ENCODE measurements at places on chromosomes 4 and X. TPM values are rescaled to one million over a fixed set of nuclear protein-coding genes. Genes with fewer than 3 reads are reported as not detected.

The GPM6B gene
- total RNA-seq = 1.3 TPM

The MAGEA1 gene
- not detected for total RNA-seq

The NSDHL gene
- 21.9 TPM for total RNA-seq

The FANCB gene
- total RNA-seq = 15.9 TPM

The ABRAXAS1 gene
- total RNA-seq = 25.6 TPM

The HSD17B13 gene
- total RNA-seq = 0.13 TPM

The C1GALT1C1 gene
- total RNA-seq = 81.2 TPM

The OFD1 gene
- total RNA-seq = 14.2 TPM

The TMEM156 gene
- 1.0 TPM for total RNA-seq

The MAGEB1 gene
- not detected for total RNA-seq

The SORBS2 gene
- 43.1 TPM for total RNA-seq

The SPANXA2 gene
- not detected for total RNA-seq

The AR gene
- total RNA-seq = 6.6 TPM

The KLF8 gene
- 3.3 TPM for total RNA-seq

The RRH gene
- 0.22 TPM for total RNA-seq

The FAM9C gene
- total RNA-seq = 0.50 TPM

The RPS6KA6 gene
- 0.40 TPM for total RNA-seq

The TMPRSS11F gene
- not detected for total RNA-seq

The FAM9A gene
- not detected for total RNA-seq

The HDAC8 gene
- total RNA-seq = 45.7 TPM

The STIM2 gene
- 20.9 TPM for total RNA-seq

The HS6ST2 gene
- total RNA-seq = not detected

The G6PD gene
- total RNA-seq = 92.0 TPM

The P2RY8 gene
- not detected for total RNA-seq

The AIMP1 gene
- total RNA-seq = 42.0 TPM

The GLUD2 gene
- total RNA-seq = 3.4 TPM

The SH3D19 gene
- total RNA-seq = 130 TPM

The ARSJ gene
- total RNA-seq = 62.4 TPM

The SLC6A14 gene
- not detected for total RNA-seq

The FAM133A gene
- not detected for total RNA-seq

The GAGE13 gene
- not detected for total RNA-seq

The CHIC1 gene
- 16.8 TPM for total RNA-seq

The LNX1 gene
- total RNA-seq = 1.8 TPM

The NPY1R gene
- 0.13 TPM for total RNA-seq

The WDR17 gene
- total RNA-seq = 0.65 TPM

The EFHC2 gene
- 0.07 TPM for total RNA-seq

The XK gene
- total RNA-seq = 0.07 TPM

The CXCL8 gene
- 243 TPM for total RNA-seq

The TRIM61 gene
- not detected for total RNA-seq

The REELD1 gene
- total RNA-seq = not detected

The ATP6AP1 gene
- 70.3 TPM for total RNA-seq

The RBMX2 gene
- total RNA-seq = 26.6 TPM

The GYG2 gene
- 0.14 TPM for total RNA-seq

The MFAP3L gene
- 0.53 TPM for total RNA-seq

The CFAP47 gene
- total RNA-seq = 0.13 TPM

The GC gene
- not detected for total RNA-seq

The CT45A2 gene
- not detected for total RNA-seq

The ATP1B4 gene
- total RNA-seq = not detected

The ZFP92 gene
- 1.5 TPM for total RNA-seq

The IL1RAPL1 gene
- 0.29 TPM for total RNA-seq

The PARM1 gene
- total RNA-seq = under 0.01 TPM

All from thoracic aorta endothelial cell (primary cell).